Ovary (tissue), 10 donors: ENCODE measurements at places on chromosomes 4 and X.

GRCh38 chrX:134566506-134566905 lies 91.8 kb downstream of the PLAC1 start:
- DNase-seq, result no peak

DNA sequence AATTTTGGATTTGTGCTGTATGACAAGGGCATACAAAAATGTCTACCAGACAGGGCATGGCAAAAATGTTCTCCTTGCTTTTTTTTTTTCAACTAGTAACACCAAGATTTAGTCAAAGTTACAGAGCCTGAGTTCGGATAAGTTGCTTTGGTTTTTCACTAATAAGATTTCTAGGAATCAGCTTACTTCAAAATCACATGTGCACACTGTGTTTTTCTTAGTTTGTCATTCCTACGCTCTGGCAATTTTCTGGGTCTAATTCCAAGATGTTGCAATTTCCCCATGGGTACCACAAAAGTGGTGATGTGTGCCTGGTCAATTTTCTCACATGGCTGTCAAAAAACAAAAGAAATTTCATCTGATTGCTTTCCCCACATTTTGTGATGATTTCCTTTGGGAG lies 6.3 kb downstream of the C1QTNF7 start:
- no peak for DNase-seq

DNA sequence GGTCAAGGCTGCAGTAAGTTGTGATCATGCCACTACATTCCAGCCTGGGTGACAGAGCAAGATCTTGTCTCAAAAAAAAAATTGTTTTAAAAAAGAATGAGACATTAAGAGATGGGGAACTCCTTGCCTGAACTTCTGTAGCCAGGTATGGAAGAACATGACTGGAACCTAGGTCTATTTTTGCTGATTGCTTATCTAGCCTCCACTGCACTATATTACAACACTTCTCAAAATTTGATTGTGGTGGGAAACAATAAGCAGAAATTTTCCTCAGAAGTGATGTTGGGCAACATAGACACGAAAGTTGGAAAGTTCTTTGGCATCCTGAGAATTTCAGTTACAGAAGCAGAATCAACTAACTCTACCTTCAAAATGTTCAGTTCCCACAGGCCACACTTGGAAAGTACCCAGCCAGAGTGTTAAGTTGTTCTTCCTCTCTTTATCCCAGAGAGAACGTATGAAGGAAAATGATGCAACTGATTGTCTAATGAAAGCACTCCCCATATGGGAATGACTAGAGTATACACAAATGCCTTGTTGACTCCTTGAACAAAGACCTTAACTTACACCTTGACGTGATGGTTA lies 50.0 kb downstream of the LUZP4 start:
- no peak for DNase-seq

DNA sequence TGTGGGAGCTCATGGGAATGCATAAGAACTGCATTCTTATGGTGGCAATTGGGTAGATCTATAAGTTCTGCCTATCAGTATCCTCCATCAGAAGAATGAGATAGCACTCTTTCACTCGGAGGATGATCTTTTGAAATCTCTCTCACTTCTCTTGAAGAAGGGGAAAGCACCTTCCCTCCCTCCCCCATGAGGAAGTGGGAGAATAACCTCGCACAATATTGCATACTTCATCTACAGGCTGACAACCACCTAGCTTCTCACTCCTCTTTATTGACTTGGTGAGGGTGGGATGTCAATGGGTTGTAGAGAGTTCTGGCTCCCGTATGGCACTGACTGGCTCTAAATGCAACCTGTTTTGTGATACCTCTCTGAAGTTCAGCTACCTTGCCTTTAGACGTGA lies 146.7 kb upstream of the SPOCK3 start:
- no peak for DNase-seq

DNA sequence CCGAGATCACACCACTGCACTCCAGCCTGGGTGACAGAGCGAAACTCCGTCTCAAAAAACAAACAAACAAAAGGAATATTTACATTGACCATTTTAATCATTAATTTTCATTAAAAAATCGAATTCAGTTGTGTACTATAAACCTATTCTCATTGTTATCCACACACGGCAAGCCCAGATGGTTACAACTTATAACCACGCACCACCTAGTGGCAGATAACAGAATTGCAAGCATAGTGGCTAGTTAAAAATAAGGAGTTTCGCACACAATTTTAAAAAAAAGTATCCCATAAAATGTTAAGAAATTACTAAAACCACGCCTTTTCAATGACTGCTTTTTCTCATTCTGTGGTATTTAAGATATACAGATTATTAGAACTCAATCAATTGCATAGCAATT lies 25.4 kb downstream of the MBNL3 start:
- DNase-seq, result no peak

DNA sequence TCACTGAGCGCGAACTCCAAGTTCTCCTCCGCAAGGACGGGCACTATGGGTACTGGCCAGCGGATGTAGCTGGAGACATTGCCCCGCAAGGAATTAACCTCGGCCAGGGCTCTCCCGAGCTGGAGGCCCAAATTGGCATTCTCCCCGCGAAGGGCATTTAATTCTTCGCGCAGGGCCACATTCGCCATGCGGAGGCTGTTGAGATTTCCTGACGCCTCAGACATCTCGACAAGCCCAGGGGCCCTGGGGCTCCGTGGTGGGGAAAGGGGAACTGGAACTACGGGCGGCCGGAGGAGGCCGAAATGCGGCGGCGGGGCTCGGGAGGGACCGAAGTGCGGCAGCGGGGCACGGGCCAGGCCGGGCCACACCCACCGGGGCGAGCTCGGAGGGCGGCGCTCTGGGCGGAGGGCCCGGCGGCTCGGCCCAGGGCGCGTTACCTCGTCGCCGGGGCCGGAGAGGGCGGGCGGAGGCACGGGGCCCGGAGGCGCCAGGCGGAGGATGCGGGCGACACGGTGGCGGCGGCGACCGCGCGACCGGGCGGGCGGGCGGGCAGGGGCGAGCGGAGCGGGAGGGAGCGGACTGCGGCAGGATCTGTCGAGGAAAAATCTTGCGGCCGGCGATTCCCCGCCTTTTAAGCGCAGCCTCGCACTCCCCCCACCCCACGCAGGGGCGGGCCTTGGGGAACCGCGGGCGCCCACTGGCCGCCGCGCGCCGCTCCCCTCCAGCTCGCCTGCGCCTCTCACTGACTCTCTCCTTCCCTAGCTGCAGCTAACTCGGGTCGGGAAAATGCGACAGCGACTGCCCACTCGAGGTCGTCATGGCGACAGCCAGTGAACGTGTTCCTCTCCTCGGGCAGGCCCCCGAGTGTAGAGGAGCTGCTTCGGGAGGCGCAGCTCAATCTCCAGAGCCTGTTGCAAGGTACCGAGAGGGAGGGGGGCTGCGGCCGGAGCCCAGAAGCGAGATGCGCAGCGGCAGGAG lies at the start of gene RTL5:
TSS of gene RTL5 (minus strand) at position 599 of the 978 bp plus-strand sequence.
- peak; percentile 91 for DNase-seq
